ENCODE measurements at places on chromosomes 6 and 20.

GRCh38 chr20:10854976-10855375 is 181.2 kb upstream of the JAG1 start:
- DNase-seq: no peak

- no peak for DNase-seq
These were observed 71.0 kb upstream of the RALGAPA2 start for GRCh38 chr20:20783450-20783849.

- no peak for DNase-seq
These were observed 81.1 kb downstream of the LAMA4 start for GRCh38 chr6:112173221-112173804.

DNA sequence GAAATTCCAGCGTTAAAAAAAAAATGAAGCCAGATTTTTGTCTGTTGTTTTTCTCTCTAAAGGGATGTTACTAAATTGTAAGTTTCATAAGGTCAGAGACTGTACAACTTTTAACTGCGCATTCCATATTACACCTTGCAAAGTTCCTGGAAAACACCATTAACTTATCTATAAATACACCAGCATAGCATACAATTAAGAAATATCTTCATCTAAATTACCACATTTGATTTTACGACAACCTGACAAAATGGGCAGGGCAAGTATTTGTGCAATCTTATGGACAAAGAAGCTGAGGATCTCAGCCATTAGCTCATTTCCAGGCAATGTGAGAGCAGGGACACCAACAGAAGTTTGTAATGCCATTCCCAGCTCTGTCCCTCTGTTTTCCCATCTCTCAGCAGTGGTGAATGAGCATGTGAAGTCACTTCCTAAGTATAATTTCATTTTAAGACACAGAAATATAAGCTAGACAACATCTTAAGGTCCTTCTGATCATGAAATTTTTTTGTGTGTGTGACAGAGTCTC is 12.9 kb upstream of the GCM1 start:
- no peak for DNase-seq

DNA sequence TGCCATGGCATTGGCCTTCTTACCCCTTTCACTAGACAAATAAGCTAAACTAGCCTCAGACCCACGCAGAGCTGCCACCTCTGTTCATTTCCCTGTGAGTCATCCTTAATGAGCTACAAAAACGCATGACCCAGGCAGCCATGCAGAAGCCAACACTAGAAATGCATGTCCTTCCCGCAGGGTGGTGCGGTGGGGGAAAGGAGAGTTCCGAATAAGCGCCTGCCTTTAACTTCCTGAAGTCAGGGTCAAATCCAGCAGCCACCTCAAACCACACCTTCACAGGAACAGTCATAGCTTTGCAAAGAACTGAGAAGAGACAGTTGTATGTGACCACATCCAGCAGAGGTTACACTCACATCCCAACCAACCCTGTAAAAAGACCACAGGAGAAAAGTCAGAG is 40.4 kb downstream of the IRF4 start:
- no peak for DNase-seq

DNA sequence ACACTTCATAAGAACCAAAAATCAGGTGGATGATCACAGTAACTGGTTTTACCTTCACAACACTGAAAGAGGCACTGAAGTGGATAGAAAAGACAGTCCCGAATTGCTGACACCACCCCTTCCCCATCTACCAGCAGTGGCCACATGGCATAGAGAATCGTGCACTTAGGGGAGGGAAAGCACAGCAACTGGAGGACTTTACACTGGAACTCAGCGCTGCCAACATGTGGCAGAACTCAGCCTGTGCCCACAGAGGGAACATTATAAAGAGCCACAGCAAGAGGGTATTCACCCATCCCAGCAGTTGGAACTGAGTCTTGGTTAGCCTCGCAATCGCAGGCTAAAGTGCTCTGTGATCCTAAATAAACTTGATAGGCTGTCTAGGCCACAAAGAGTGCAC is 6.5 kb upstream of the KIAA1586 start:
- no peak for DNase-seq

GRCh38 chr20:61690993-61691838 is 374.5 kb downstream of the TAF4 start:
- no peak for DNase-seq

- DNase-seq: no peak
These were observed 72.3 kb upstream of the DST start for GRCh38 chr6:56714982-56715456.

- no peak for DNase-seq
These were observed 159.5 kb downstream of the MRPL14 start for GRCh38 chr6:43967719-43968091.

GRCh38 chr6:14857501-14857900 is 388.4 kb upstream of the JARID2 start:
- no peak for DNase-seq

DNA sequence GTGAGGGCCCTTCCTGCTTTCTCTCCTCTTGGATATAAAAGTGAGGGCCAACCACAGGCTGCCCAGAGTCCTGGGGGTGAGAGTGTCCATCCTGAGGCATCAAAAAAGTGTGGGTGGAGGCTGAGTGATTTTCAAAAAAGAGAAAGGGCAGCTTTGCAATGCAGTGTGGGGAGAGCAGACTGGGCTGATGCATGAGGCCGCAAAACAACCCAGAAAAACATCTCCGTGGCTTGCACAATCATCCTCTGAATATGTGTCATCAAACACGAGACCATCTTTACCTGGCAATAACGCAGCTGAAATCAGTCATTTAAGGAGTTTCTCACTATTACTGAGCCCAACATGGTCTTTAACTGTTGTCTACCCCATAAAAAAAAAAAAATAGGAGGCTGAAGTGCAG is 191.2 kb upstream of the SOX4 start:
- no peak for DNase-seq

DNA sequence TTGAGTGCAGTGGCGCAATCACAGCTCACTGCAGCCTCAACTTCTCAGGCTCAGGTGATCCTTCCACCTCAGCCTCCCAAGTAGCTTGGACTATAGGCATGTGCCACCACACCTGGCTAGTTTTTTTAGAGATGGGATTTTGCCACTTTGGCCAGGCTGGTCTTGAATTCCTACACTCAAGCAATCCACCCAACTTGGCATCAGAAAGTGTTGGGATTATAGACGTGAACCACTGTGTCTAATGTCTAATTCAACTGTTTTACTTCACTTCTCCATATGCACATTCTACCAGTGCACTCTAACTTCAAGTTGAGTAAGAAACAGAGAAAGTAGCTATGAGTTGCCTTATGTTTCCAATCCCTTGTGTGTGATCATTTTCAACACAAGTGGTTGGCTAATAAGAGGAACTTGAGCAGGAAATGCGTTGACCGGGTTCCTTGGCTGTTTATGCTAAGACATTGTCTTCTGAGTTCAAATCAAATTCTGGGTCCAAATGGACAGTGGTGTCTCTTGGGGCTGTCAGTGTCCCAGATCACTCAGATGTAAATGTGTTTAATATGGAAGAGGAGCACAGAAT is 23.9 kb downstream of the ZNF337 start:
- DNase-seq: no peak

DNA sequence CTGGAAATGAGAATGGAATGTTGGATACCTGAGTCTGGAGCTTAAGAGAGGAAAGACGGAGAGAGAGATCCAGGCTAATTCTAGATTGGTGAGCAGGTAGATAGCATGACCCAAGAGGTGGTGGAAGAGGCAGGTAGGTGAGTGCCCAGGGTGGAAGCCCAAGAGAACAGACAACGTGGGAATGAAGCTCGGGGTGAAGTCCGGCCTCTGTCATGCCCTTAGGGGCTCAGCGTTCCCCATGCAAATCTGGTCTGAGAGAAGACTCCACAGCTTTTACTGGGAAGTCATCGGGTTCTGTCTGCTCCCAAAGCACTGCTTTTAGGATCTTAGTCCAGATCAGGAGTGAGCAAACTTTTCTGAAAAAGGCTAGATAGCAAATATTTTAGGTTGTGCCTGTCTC is 3.6 kb downstream of the NELFCD start:
- DNase-seq: no peak

DNA sequence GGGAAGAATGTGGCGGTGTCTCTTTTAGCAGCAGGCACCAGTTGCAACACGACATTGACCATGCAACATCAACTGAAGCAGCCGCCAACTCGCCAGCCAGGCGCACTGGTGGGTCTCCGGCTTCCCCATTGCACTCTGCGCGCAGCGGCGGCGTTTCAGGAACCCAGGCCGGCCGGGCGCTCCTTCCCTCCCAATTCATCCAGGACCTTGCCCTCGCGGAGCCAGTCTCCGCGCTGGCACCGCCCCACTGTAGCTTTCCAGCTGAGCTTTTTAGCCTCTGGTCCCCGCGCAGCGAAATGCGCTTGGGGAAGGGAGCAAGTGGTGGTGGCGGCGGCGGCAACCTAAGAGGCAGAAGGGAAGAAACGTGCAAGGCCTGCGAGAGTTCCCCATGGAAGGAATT is 297.9 kb upstream of the RIMS1 start:
- DNase-seq: no peak

GRCh38 chr6:28948782-28949486 is 25.1 kb upstream of the TRIM27 start:
- DNase-seq: no peak

GRCh38 chr6:117585647-117586046 is 16.7 kb downstream of the GOPC start:
- no peak for DNase-seq
